ENCODE measurements at places on chromosomes 4 and X.
A peak's percentile ranks its signal among the peaks of the same experiment; 100 is the strongest.

DNA sequence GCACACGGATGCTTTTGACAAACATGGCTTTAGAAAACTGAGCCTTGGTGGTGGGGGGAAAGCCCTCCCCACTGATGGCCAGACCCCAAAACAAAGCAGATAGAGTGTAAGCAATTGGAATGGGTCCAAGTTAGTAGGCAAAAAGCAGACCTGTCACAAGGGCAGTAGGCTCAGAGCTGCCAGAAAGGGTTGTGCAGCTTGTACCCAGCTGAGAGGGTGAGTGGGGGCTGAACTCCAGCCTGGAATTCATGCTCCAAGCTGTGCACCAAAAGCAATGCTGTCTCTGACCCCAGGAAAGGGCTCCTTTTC, 101.1 kb upstream of the TEX13D start:
- no peak for DNase-seq

DNA sequence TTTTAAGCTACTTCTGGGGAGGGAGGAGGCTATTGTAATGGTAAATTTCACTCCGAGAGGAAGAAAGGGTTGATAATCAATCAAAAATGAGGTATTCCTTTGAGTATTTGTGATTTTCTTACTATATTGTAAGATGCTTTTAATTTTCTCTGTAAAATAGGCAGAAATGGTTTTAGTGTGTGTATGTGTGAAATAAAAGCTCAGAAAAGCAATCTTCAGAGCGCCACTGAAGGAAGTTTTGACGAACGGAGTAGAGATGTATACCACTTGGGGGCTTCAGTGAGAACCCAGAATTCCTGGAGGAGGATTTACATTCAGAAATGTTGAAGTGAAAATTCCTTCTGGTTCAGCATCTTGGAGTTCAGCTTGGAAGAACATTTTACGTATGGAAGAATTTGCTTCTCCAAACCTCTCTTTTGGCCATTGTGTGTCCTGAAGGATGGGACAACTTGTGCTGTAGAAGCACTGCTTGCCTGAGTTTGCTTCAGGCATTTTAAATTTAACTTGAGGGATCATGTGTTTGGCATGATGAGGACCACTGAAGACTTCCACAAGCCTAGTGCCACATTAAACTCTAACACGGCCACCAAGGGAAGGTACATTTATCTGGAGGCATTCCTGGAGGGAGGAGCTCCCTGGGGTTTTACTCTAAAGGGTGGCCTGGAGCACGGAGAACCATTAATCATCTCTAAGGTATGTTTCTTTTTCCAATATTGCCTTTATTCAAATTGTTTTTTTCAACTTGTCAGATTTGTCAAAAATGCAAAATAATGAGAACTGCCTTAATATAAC, 695 bp downstream of the SHROOM3 start:
- DNase-seq, result no peak

- no peak for DNase-seq
These were observed 159.9 kb downstream of the RAP1GDS1 start for GRCh38 chr4:98421111-98421510.

DNA sequence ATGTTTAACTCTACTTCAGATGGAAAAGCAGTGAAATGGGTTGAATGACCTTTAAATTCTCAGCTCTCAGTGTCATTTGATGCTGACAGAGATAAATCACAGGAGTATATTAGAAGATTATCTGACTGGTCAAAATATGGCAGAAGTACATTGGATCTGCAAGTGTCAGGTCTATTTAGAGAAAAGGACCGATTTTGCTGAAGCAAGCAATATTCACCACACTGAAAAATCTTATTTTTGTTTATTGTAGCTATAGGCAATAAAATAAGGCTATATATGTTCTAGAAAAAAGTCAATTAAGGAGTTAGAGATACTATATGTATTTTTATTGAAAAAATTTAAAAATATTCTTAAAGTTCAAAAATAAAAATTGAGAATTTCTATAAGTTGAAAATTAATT, 325.3 kb downstream of the CXXC4 start:
- DNase-seq, result no peak

GRCh38 chrX:150269605-150270254, 93.4 kb upstream of the MAMLD1 start:
- DNase-seq, result no peak

DNA sequence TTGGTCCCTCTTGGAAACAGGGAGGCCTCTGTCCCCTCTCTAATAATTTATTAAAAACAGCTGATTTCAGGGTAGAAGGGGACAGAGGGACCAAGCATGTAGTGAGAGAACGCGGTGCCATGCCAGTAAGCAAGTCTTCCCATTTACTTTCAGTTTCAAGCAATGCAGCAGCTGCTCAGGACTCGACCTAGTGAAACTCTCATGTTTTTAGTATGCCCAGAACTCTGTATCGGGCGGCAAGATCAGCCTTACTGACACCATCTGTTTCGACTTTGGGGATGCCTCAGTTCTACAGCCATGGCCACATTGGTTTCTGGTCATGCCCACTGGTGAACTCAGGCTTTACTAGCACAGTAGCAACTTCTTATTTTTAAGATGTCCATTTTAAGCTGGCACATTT, 40.6 kb downstream of the ZNF81 start:
- DNase-seq, result no peak

- DNase-seq, result no peak
These were observed 351.7 kb upstream of the NOCT start for GRCh38 chr4:138663883-138664282.

DNA sequence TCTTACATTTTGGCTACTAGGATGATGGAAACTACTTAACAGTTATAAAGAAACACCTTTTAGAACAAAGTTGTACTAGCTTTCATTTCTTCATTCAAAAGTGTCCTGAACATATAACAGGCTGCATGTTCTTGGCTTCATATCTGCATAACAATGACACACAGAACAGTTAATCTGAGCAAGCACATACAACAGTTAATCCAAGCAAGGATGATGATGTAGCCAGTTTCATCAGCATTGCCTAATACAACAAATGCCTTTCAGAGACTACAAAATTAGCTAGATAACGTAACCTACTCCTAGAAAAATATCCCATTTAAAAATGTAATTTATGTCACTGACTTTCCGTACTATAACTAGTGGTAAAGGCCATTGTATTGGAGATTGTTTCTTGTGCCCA, 182.1 kb downstream of the SCFD2 start:
- DNase-seq, result no peak

DNA sequence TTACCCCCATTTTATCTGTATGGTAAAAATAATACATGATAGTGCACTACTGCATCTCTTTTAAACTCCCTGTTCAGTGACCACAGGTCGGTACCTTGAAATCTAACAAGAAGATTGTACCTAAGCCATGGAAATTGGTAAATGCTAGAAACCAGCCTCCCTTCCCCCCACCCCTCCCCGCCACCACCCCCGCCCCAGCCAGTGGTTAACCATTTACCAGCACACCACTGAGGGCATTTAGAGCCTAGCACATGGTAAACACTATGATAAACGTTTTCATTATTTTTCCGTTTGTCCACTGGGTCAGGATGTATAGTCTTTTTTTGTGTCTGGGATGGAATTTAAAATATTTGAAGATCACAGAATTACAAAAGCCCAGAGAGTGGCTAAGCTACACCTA, 703 bp upstream of the FTSJ1 start:
- no peak for DNase-seq

- peak; percentile 79 for DNase-seq
These were observed 200.3 kb downstream of the PDGFC start for GRCh38 chr4:156771171-156771837.

DNA sequence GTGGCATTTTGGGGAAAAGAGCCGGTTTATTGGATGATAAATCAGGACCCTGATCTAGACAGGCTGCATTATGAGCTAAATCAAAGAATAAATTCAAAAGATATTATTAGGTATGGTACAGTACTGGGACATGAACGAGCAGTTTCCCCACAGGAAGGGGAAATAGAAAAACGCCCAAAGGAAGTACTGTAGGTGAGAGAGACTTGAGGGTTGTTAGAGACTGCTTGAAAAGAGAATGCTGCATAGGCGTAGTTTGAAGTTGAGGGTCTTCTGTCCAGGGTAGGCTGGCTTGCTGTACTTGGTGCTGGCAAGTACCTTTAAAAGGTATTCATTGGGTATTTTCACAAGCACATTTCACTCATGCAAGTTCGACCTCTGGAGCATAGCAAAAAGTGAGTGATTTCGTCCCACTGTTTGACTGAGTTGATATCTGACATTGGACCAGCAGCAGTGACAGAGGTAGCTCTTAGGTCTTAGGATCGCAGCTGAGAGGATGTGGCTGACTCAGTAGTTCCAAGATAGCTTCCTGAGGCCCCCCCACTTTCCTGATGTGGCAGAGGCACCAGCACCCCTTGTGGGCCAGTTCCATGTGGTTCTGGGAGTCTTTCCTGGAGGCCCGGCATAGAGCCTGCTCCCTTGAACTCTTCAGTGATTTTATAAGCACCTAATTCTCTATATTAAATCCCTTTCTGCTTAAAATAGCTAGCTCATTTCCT, 64.3 kb downstream of the TMEM131L start:
- no peak for DNase-seq

- no peak for DNase-seq
These were observed 157.6 kb downstream of the TENM3 start for GRCh38 chr4:182400790-182401189.

GRCh38 chrX:55167124-55167803, 52.9 kb upstream of the PAGE5 start:
- DNase-seq, result no peak

GRCh38 chrX:70454441-70455365, 10.1 kb downstream of the DLG3 start:
- no peak for DNase-seq

DNA sequence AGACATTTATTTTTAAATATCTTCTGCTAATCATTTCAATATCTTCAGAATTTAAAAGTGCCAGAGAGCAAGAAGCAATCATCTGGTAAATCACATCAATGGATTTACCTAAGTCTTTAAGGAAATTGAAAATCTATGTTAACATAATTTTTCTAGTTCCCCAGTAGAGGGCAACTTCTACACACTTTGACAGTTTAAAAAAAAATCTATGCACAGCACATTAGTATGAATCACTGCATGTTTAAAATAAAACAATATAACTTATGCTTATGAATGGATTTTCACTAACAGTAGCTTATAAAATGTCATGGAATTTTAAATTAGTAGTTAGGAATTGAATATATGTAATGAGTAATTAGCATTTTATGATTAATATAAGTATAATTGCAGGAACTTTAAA, 126.5 kb downstream of the REELD1 start:
- peak; percentile 12 for DNase-seq

GRCh38 chr4:74583089-74583700, 138.3 kb downstream of the AREG start:
- DNase-seq, result no peak

DNA sequence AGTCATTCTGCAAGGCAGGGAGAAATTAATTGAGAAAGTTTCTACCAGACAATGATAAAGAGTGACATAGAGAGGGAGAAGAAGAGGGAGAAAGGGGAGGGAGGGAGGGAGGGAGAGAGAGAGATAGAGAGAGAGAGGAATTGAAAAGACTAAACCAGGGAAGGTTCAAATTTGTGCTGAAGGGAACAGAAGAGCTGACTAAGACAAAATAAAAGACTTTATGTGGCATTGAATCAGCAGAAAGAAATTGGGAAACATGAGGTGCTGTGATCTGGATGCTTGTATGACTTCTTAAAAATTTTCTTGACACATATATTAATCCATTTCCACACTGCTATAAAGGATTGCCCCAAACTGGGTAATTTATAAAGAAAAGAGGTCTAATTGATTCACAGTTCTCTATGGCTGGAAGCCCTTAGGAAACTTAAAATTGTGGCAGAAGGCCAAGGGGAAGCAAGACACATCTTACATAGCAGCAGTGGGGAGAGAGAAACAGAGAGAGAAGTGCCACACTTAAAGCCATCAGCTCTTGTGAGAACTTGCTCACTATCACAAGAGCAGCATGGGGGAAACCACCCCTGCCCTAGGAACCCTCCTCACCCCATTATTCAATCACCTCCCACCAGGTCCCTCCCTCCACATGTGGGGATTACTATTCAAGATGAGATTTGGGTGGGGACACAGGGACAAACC, 13.5 kb upstream of the CXCL6 start:
- peak; percentile 35 for DNase-seq

- DNase-seq, result no peak
These were observed 256.2 kb downstream of the FSTL5 start for GRCh38 chr4:161907590-161907955.

DNA sequence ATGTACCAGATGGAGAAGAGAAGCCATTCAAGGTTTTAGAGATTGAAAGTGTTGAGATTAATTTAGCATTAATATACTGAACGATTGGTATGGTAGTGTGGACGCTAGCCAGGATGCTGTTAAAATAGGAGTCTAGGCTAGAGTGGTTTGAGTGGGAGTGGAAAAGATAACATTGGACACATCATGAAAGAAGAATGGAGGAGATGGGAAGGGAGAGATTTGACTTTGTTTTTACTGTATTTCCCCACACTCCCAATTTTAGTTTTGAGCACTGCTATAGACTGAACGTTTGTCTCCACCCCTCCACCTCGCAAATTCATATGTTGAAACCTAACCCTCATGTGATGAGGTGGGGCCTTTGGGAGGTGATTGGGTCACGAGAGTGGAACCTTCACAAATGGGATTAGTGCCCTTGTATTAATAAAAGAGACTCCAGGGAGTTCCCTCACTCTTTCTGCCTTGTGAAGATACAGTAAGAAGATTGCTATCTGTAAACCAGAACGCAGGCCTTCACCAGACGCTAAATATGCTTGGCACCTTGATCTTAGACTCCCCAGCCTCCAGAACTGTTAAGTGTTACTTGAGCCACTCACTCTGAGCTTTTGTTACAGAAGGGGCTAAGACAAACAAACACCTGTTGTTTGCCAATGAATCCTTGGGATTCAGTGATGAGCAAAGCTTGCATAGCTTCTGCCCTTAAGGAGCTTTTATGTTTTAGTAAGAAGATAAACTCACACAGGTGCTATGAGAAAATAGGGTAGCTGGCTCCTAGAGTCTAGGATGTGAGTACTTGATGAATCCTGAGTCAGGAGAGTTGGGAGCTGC, 25.8 kb downstream of the USP9X start:
- no peak for DNase-seq

DNA sequence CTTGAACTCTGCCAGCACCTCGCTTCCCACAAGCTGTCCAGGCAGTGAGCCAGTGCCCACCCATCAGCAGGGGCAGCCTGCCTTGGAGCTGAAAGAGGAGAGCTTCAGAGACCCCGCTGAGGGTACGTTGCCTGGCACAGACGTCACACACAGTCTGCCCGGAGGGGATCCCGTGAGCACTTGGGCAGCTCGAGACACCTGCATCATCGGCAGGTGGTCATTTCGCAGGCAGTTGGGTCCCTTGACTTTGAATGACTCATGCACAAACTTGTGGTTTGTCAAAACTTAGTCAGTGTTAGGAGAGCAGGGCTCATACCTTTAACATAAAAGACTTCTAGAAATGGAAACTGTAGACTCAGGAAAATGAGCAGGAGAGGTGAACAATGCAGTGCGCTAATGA, 9.9 kb downstream of the TACC3 start:
- DNase-seq, result no peak

- peak; percentile 94 for DNase-seq
These were observed 83.8 kb upstream of the MAML3 start for GRCh38 chr4:140237616-140238350.

DNA sequence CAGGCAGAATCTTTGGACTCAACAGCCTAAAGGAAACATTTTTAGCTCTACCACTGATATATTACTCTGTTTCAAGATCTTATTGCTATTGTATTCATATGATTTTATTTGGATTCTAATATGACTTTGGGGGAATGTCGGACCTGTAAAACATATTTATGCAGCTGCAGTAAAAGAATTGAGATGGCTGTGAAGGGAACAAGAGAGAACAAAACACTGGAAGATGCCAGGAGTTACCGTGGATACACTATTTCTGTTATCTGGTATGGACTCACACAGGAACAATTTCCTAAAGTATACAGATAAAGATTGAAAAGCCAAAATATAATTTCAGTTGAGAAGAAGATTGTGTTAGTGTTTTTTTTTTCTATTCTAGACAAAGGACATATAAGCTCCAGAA, 113.0 kb upstream of the DCLK2 start:
- no peak for DNase-seq

Measured in pons (tissue), 1 donor.